ENCODE measurements at places on chromosomes 12 and 14. TPM values are rescaled to one million over a fixed set of nuclear protein-coding genes. Genes with fewer than 3 reads are reported as not detected.

Gene DBX2
- total RNA-seq = not detected

Gene RNF212B
- not detected for total RNA-seq

- H3K4me3 ChIP-seq = no peak overlapping the region
- H3K27ac ChIP-seq = no peak overlapping the region
- H3K36me3 ChIP-seq = peaks cover 2% of the 10 kb centered on the region
Observed at GRCh38 chr12:75020068-75020557, 189.5 kb downstream of the KCNC2 start.

- no peak overlapping the region for H3K27ac ChIP-seq
- DNase-seq = no peak
- peaks cover 7% of the 10 kb centered on the region for H3K27me3 ChIP-seq
- H3K4me1 ChIP-seq = no peaks in the 10 kb centered on the region
- no peaks in the 10 kb centered on the region for H3K36me3 ChIP-seq
- no peak overlapping the region for H3K4me3 ChIP-seq
Observed at GRCh38 chr12:22722081-22722480, 97.1 kb downstream of the ETNK1 start.
